CD4-positive, alpha-beta T cell treated with Interleukin-6 for 4 hours (primary cell): ENCODE measurements at places on chromosomes 11 and 22.

- DNase-seq: no peak
Measured at GRCh38 chr11:129237456-129237855, 45.3 kb upstream of the ARHGAP32 start.

DNA sequence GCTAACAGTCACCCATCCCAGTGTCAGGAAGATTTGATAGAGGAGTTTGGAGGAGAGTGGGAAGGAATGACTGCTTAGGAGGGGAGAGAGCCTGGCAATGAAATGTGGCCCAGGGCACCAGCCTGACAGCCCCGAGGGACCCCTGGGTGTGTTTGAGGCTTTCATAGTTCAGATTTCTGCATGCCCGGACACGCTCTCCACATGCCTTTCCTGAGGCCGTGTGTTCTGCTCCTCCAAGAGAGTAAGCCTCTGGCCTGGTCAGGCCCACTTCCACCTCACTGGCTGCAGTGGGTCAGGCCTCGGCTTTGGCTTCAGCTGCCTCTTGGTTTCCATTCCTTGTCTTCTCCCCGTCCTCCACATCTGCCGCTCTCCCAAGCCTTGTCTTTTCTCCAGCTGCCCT, 78.4 kb downstream of the C22orf31 start:
- no peak for DNase-seq

DNA sequence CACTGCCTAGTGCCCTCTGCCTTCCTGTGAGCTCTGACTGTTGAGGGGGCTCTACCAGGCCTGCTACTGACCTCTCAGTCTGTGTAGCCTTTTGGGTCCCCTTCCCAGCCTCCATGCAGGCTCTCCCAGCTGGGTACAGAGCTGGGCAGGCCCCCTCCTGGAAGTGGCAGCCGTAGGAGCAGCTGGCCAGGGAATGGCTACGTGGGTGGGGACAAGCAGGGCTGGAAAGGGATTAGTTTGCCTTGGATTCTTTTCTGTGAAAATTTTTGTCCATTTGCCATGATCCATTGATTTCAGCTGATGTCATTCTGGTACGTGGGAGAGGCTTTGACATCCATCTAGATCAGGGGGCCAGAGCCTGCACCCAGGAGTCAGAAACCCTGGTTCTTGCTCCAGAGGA, 23.9 kb upstream of the NECTIN1 start:
- no peak for DNase-seq

- DNase-seq: no peak
Measured at GRCh38 chr11:36215693-36216060, 73.5 kb downstream of the COMMD9 start.

DNA sequence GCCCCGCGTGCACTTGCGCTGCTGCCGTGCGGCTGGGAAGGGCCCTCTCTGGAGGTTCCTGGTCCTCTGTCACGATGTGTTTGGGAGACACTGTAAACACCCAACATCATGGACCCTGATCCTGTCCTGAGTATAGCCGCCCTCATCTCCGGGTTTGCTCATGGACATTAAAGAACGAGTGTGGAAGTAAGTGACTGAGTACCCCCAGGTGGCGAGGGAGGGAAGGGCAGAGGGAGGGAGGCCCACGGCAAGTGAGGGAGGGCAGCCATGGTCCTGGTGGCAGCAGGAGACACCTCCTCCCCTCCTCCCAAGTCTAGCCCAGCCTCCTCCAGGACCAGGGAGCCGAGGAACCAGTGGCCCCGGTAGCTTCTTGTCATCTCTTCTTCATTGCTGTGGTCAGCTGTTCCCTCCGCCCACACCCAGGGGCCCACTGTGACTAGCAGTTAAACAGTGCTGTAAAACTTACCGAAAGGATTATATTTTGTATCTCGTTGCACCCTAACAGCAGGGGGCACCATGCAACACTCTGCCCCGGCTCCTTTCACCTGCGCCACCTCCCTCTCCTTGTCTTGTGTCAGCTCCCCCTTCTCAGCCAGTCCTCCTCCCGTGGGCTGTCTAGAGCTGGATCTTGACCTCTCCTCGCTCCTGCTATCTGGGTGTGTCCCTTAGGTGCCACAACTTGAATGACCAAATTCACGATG, 566.5 kb upstream of the B3GAT1 start:
- no peak for DNase-seq

- DNase-seq: no peak
Measured at GRCh38 chr22:50311606-50312351, 4.3 kb upstream of the PLXNB2 start.

- no peak for DNase-seq
Measured at GRCh38 chr11:60813324-60813723, 28.2 kb downstream of the MS4A10 start.
